ENCODE measurements at places on chromosomes 5 and 9.

DNA sequence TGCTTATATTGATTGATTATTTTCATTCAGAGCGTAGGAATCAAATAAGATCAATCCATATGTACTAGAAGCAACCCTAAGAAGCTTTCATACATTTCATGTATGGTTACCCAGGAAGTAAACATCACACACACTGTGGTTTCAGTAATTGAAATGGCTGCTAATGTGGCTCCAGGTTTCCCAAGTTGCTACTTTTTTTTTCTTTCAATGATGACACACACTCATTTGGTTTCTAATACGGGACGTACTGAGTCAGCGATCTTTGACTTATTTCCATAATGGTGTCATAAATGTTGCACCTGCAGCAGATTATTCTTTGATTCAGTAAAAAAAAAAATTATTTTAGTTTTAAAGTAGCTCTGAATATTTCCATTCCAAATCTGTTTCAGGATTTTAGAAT, 248.6 kb downstream of the CTNND2 start:
- no peak for DNase-seq

DNA sequence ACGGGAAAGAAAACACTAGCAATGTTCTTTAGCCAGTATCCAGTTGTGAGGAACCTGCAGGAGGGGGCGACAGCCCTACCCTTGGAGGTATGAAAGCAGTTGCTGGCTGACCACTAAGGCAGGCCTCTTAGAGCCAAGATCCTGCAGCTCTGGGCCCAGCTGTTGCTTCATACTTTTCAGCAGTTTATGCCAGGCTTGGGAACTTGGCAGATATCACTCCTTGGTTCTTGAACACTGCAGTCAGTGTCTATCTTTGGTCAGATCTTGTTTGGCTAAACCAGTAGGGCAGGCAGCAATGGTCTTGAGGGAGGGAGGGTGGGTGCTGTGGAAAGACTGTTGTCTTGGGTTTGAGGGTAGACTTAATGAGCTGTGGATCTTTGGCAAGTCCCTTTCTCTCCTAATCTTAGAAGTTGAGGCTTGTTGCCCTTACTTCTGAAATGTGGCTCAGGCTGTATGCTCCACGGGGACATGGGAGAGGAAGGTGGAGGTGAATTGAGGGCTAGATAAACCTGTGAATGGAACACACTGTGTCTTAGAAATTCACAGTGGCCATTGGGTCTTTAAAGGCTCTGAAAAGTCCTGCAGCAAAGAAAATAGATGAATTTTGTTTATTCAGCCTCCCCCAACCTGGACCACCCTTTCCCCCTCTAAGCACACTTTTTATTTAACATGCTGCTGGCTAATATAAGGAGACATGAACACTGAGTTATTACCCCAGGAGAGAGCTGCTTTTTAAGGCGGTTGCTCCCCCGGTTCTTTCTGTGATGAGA, 37.5 kb downstream of the ZNF618 start:
- DNase-seq: peak; percentile 67

DNA sequence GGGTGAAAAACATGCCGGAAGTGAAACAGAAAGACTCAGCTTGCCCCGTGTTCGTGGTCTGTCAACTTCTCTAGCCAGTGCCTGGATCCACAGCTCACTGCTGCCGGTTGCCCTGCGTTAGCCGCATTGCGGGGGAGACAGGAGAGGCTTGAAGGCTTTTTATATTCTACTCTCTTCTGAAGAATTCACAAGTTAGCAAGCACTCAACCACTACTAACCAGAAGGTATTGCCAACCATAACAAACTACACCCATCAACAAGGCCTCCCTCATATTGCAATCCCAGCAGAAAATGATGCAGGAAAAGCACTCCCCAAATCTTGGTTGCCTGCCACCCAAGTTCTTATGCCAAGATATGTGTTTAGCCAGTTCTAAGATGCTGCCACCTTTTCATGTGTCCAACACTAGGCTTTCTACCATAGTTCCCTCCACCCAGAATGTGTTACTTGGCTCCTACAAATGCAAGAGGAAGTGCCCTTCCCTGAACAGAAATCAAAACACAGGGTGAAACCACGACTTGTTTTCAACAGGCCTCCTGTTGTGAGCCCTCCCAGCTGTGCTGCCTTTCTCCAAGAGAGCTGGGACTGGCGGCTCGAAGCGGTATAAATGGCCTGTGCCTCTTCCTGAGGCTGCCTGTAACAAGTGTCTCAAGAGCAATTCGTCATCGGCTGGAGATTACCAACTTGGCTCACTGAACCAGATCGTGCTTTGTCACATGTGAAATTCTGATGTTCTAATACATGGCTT, 129.0 kb downstream of the SNX18 start:
- peak; percentile 54 for DNase-seq

DNA sequence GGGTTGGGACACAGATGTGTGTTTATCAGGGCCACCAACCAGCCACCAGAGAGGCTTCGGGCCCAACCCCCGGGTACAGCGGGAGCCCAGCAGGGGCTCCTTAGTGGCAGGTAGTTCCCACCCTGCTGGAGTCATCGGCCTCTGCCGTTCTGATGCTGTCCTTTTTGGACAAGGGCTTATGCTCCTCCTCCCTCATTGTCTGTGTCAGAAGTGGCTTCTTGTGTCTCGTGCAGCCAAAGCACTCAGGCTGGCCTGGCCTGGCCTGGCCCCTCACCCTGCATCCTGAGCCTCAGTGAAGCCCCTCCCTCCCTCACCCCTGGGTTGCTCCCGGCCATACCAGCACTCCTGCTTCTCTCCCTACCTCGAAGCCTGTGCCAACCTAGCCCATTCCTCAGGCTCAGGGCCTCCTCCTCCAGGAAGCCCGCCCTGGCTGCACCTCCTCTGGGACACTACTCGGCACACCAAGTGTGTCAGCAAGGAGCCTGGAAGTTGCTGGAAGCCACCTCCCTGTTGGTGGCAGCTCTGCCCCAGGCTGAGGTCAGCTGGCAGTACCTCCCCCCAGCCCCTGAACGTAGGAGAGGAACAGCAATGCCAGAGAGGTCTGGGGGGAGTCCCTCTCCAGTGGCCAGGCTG, 4.1 kb upstream of the UBAC1 start:
- no peak for DNase-seq

DNA sequence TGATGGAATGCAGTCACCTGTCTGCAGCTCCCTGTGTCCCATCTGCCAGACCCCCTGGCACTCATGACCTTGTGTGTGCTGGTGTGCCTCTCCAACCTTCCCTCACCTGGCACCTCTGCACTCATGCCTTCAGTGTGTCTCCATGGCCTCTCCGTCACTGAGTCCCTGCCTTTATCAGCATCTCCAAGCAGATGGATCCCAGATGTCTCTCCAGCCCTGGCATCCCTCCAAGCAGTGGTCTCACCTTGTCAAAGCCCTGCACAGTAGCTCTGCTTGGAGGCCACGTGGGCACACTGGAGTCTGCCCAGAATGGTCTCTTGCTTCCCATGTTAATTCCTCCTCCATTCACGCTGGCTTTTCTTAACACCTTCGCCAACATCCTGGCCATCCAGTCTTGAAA, 84.8 kb downstream of the DAP start:
- no peak for DNase-seq

DNA sequence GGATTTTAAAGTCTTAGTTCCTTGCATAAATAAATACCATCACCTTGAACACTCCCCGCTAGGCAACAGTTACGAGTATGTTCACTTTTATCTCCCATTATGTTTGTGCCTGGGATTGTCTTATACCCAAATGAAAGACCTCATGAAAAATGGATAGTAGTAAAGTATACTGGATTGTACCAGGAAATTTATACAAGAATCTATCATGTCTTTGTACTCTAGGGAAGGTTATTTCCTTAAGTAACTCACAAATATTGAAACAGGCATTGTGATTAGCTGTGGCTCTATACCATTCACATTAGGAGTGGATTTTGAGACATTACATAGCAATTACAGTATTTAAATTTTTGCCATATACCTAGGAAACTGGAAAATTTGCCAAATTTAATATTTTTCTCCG, 24.0 kb downstream of the NFIB start:
- DNase-seq: no peak

DNA sequence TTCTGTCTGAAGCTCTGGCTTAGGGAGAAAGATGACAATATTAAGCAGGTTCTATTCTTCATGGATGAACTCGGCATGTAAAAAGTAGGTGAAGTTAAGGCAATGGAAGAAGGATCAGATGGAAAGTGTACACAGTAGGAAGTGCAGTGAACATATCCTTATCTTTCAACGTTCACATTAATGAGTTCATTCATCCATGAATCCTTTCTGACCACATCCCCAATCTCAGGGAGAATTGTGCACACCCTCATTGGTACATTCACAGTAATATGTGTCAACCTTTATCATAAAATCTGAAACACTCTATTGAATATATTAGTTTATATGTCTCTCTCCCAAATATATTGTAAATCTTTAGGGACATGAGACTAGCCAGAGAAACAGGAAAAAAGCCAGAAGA, 5.5 kb downstream of the GIN1 start:
- no peak for DNase-seq

DNA sequence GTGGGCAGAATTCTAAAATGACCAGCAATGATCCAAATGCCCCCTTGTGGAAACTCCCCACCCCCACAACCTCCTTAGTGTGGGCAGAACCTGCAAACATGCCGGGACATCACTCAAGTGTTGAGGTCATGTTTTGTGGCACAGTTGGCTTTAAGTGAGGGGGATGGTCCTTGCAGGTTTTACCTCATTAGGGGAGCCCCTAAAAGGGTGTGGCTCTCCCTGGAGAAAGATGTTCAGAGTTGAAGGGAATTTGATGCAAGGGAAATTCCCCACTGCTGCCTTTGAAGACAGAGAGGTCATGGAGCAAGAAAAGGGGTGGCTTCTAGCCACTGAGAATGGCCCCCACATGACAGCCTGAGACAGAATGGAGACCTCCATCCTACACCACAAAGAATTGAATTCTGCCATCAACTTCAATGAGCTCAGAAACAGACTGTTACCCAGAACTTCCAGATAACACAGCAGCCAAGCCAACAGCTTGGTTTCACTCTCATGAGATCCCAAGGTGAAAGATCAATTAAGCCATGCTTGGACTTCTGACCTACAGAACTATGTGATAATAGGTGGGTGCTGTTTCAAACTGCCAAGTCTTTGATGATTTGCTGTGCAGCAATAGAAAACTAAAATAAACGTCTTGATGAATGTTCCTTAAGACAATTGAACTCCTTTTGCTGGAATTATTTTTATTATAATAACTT, 103.4 kb downstream of the MED10 start:
- DNase-seq: no peak

GRCh38 chr5:55923177-55923771, 71.5 kb downstream of the IL6ST start:
- no peak for DNase-seq

DNA sequence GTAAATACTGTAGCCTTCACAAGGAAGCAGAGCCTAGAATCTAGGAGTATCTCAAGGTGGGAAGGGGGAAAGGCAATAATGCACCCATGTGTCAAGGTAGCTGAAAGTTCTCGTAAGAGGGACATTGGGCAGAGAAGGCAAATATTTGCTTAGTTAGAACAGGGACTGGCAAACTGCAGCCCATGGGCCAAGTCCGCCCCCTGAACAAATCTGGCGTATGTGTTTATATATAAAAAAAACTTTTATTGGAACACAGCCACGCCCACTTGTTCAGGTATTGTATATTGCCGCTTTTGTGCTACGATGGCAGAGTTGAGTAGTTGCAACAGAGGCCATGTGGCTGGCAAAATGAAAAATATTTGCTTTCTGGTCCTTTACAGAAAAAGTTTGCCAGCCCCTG, 16.1 kb downstream of the KCNN2 start:
- no peak for DNase-seq

GRCh38 chr5:106876665-106877194, 794.0 kb downstream of the EFNA5 start:
- DNase-seq: no peak

GRCh38 chr5:83817591-83817990, 96.9 kb upstream of the HAPLN1 start:
- DNase-seq: no peak

DNA sequence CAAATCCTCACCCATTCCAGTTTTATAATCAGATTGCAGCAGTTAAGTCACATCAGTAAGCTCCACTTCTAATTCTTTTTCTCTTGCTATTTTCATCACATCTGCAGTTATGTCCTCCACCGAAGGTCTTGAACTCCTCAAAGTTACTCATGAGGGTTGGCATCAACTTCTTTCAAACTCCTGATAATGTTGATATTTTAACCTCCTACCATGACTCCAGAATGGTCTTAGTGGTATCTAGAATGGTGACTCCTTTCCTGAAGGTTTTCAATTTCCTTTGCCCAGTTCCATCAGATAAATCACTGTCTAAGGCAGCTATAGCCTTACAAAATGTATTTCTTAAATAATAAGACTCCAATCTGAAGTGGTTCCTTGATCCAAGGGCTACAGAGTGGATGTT, 53.8 kb upstream of the EDIL3 start:
- DNase-seq: no peak

- peak; percentile 85 for DNase-seq
Observed at GRCh38 chr9:129750013-129750638, 2.7 kb downstream of the PTGES start.
